T-helper 17 cell (primary cell): ENCODE measurements at places on chromosomes 16 and 17. TPM values are rescaled to one million over a fixed set of nuclear protein-coding genes. Genes with fewer than 3 reads are reported as not detected.
A peak's percentile ranks its signal among the peaks of the same experiment; 100 is the strongest.

- no peak for DNase-seq
- no peak overlapping the region for H3K4me3 ChIP-seq
- no peak overlapping the region for H3K27ac ChIP-seq
- no peaks in the 10 kb centered on the region for H3K36me3 ChIP-seq
These were observed 121.3 kb downstream of the CDH13 start for GRCh38 chr16:82748026-82748425.

GRCh38 chr17:61015966-61016365 is 338.3 kb downstream of the BCAS3 start:
- H3K4me1 ChIP-seq, result no peaks in the 10 kb centered on the region
- no peak for DNase-seq
- H3K4me3 ChIP-seq, result no peak overlapping the region
- H3K36me3 ChIP-seq, result peaks cover 3% of the 10 kb centered on the region
- no peak overlapping the region for H3K27ac ChIP-seq
- H3K27me3 ChIP-seq, result no peaks in the 10 kb centered on the region

DNA sequence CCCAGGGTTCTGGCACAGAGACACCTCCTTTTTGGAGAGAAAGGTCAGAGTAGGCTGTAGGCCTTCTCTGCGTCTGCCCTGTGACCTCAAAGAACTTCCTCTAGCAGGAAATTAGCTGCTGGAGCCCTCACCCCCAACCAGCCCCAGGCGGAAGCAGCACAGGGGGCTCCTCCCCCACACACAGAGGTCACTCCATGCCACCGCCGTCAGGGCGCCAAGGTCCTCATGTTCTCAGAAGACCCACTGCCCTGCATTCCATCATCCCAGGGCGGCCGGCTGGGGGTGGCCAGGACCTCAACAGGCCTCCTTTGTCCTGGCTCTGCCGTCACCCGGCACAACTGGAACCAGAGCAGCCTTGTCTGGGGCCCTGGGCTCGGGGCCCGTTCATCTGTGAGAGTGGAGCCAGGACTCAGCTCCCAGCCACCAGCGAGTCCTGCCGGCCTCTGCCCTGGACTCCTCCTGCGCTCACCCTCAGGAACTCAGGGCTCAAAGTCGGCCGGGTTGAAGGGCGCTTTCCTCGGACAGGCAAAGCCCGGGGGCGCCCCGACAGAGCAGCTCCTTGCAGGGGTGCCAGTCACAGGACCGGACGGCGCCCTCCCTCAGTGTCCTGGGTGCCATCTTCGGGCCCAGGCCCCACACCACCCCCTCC is 1.2 kb downstream of the TMC6 start:
- no peaks in the 10 kb centered on the region for H3K27me3 ChIP-seq
- peak overlapping the region; percentile 92 for H3K27ac ChIP-seq
- H3K4me3 ChIP-seq, result peak overlapping the region; percentile 93

DNA sequence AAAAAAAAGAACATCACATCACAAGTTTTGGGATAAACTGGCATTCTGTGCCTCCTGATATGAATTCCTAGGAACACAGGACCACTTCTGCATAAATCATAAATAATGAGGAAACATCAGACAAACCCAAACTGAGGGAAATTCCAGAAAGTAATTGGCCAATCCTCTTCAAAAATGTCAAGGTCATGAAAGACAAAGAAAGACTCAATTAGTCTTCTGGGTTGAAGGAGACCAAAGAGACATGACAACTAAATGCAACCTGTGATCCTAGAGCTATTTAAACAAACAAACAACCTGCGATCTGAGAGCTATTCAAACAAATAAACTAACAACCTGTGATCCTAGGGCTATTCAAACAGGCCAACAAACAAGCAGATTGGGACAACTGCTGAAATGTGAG is 144.3 kb downstream of the VPS53 start:
- no peak for DNase-seq
- H3K36me3 ChIP-seq, result no peaks in the 10 kb centered on the region
- no peak overlapping the region for H3K27ac ChIP-seq
- H3K4me1 ChIP-seq, result peaks cover 12% of the 10 kb centered on the region

DNA sequence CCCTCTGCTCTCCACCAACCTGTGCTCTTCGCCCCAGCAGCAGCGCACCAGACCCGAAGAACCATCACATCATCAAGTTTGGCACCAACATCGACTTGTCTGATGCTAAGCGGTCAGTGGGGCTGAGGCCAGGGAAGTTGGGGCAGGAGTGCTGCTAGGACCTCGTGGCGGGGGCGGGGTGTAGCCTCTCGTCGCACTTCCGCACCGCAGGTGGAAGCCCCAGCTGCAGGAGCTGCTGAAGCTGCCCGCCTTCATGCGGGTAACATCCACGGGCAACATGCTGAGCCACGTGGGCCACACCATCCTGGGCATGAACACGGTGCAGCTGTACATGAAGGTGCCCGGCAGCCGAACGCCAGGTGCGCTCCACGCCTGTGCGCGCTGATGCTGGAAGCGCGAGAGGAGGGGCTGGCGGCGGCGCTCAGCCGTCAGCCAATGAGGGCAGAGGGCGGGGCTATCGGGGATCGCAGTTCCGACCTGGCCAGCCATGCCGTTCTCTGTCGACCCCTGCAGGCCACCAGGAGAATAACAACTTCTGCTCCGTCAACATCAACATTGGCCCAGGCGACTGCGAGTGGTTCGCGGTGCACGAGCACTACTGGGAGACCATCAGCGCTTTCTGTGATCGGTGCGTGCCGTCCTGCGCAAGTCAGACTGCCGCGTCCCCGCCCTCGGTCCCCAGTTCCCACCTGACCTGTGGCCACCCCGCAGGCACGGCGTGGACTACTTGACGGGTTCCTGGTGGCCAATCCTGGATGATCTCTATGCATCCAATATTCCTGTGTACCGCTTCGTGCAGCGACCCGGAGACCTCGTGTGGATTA is 3.2 kb upstream of the TMEM88 start:
- H3K27me3 ChIP-seq, result no peaks in the 10 kb centered on the region
- H3K27ac ChIP-seq, result peak overlapping the region; percentile 81
- peak; percentile 96 for DNase-seq
- H3K4me3 ChIP-seq, result peak overlapping the region; percentile 82
- peaks cover 13% of the 10 kb centered on the region for H3K4me1 ChIP-seq

DNA sequence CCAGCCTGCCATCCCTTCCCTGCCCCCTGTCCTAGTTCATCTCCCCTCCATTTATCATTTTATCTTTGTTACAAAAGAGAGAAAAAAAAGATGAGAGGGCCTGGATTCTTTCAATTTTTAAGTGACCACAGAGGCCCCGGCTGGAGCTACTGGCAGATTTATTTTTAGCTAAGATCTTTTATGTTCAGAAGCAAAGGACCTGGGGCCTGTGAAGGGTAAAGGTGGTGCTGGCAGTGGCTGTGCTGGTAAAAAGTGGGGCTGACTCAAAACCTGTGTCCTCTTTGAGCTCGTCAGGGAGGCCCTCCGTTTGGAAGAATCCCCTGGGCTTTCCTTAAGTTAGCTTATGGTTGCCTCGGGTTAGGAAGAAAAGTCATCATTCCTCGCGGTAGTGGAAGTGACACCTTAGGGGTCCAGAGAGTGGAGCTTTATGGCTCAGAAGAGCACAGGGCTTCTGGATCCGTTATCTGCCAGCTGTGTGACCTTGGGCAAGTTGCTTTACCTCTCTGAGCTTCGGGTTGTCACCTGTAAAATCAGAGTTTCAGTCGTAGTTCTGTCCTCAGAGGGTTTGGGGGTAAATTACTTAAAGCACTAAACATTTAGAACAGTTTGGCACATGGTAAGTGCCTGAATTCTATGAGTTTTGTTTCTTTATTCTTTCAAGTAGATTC is 923.8 kb upstream of the EEF2KMT start:
- DNase-seq, result no peak
- no peaks in the 10 kb centered on the region for H3K36me3 ChIP-seq
- H3K4me1 ChIP-seq, result no peaks in the 10 kb centered on the region
- no peak overlapping the region for H3K4me3 ChIP-seq
- H3K27me3 ChIP-seq, result peaks cover 5% of the 10 kb centered on the region
- no peak overlapping the region for H3K27ac ChIP-seq

GRCh38 chr16:52912565-52913173 is 140.0 kb downstream of the CHD9NB start:
- H3K36me3 ChIP-seq, result peaks cover 5% of the 10 kb centered on the region
- peaks cover 14% of the 10 kb centered on the region for H3K27me3 ChIP-seq
- no peak overlapping the region for H3K4me3 ChIP-seq
- peaks cover 2% of the 10 kb centered on the region for H3K4me1 ChIP-seq

GRCh38 chr17:36730857-36731490 is 129.6 kb downstream of the MRM1 start:
- H3K4me1 ChIP-seq, result peaks cover 35% of the 10 kb centered on the region
- H3K27me3 ChIP-seq, result peaks cover 31% of the 10 kb centered on the region
- DNase-seq, result no peak
- H3K4me3 ChIP-seq, result no peak overlapping the region
- no peak overlapping the region for H3K27ac ChIP-seq

DNA sequence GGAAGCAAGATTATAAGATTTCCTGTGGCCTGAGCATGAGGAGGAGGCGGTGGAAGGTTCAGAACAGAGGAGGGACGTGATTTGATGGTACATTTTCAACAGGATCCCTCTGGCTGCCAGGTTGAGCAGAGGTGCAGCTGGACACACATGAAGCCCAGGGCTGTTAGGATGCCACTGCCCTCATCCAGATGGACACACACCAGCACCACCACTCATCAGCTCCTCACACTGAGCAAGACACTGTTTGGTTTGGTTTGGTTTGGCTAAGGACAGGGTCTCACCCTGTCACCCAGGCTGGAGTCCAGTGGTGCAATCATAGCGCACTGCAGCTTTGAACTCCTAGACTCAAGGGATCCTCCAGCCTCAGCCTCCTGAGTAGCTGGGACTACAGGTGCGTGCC is 402.6 kb upstream of the C16orf82 start:
- H3K4me1 ChIP-seq, result peaks cover 5% of the 10 kb centered on the region
- no peak overlapping the region for H3K27ac ChIP-seq
- DNase-seq, result no peak
- no peak overlapping the region for H3K4me3 ChIP-seq
- H3K36me3 ChIP-seq, result no peaks in the 10 kb centered on the region
- peaks cover 7% of the 10 kb centered on the region for H3K27me3 ChIP-seq

GRCh38 chr16:80958284-80958683 is 48.4 kb downstream of the CMC2 start:
- peaks cover 2% of the 10 kb centered on the region for H3K36me3 ChIP-seq
- no peaks in the 10 kb centered on the region for H3K4me1 ChIP-seq
- DNase-seq, result no peak
- no peak overlapping the region for H3K4me3 ChIP-seq

DNA sequence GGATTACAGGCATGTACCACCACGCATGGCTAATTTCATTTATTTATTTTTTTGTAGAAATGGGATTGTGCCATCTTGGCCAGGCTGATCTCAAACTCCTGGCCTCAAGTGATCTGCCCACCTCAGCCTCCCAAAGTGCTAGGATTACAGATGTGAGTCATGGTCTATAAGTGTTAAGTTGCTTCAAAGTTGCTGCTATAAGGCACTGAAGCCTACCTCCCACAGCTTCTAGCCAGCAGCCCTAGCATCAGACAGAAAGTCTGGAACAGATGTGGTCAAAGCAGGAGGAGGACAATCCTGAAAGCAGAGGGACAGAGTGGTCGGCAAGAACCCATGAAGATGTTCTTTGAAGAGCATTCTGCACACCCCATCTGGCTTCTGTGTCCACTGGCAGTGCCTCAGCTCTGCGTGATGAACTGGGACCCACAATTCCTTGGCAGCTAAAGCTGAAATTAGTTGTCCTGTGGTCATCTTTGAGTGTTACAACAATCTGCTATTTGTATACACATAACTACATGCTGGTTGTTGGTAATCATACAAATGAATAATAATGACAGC is 11.2 kb downstream of the MAP3K14 start:
- no peaks in the 10 kb centered on the region for H3K27me3 ChIP-seq
- peaks cover 52% of the 10 kb centered on the region for H3K4me1 ChIP-seq
- H3K27ac ChIP-seq, result peak overlapping the region; percentile 92
- DNase-seq, result no peak

DNA sequence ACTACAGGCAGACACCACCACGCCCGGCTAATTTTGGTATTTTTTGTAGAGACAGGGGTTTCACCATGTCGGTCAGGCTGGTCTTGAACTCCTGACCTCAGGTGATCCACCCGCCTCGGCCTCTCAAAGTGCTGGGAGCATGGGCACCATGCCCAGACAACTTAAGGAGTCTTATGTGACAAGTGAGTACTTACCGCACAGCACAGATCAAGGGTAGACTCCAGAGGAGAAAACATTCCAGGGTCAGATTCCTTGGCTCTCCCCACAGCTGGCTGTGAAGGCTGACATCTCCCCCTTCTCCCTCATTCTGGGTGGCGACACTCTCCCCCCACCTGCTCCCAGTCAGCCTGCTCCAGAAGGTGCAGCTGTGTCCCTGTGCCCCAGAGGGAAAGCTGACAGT is 10.6 kb downstream of the ZSCAN10 start:
- H3K4me3 ChIP-seq, result no peak overlapping the region
- H3K27ac ChIP-seq, result peak overlapping the region; percentile 77
- H3K4me1 ChIP-seq, result peaks cover 33% of the 10 kb centered on the region
- H3K27me3 ChIP-seq, result no peaks in the 10 kb centered on the region

- peaks cover 25% of the 10 kb centered on the region for H3K27me3 ChIP-seq
- no peak overlapping the region for H3K27ac ChIP-seq
- H3K4me3 ChIP-seq, result no peak overlapping the region
- DNase-seq, result no peak
These were observed 125.2 kb downstream of the USP31 start for GRCh38 chr16:23024044-23024443.

DNA sequence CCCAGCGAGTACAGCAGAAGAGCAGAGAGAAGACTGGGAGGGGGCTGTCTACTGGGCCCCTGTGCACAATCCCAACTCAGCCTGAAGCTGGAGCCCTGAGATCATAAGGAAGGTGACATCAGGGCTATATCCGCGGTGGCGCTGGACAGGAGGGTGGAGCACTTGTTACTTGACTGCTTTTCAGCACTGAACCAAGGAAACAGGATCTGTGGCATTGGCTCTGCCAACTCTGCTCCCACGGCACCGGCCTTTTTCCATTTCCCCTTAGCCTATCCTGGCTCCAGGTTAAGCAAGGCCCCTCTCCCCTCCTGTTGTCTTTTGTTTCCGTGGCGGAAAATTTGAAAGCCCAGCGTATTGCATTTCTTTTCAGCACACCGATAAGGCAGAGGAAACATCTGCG is 125.0 kb upstream of the IRX3 start:
- no peak for DNase-seq
- H3K36me3 ChIP-seq, result peaks cover 3% of the 10 kb centered on the region
- H3K4me1 ChIP-seq, result no peaks in the 10 kb centered on the region
- no peak overlapping the region for H3K4me3 ChIP-seq
- H3K27me3 ChIP-seq, result peaks cover 13% of the 10 kb centered on the region

SULT1A4 gene
- total RNA-seq, result 1.7 TPM

SMARCD2 gene
- total RNA-seq, result 95.3 TPM

SPAG5 gene
- total RNA-seq, result 19.2 TPM

FBXW10 gene
- not detected for total RNA-seq

CACNG1 gene
- total RNA-seq, result not detected

CCL16 gene
- not detected for total RNA-seq

SCNN1B gene
- not detected for total RNA-seq
